Activated CD8-positive, alpha-beta memory T cell treated with anti-CD3 and anti-CD28 coated beads, Interleukin-2, amount 10 ng/mL, durations not matched to agents 7 days and 5 days (primary cell): ENCODE measurements at places on chromosomes 13 and 19. TPM values are rescaled to one million over a fixed set of nuclear protein-coding genes. Genes with fewer than 3 reads are reported as not detected.

GRCh38 chr13:40345654-40346372, 320.6 kb downstream of the FOXO1 start:
- no peak for DNase-seq
- H3K4me1 ChIP-seq, result no peaks in the 10 kb centered on the region
- H3K36me3 ChIP-seq, result no peaks in the 10 kb centered on the region
- H3K4me3 ChIP-seq, result no peak overlapping the region
- H3K27me3 ChIP-seq, result no peaks in the 10 kb centered on the region
- H3K27ac ChIP-seq, result no peak overlapping the region

DNA sequence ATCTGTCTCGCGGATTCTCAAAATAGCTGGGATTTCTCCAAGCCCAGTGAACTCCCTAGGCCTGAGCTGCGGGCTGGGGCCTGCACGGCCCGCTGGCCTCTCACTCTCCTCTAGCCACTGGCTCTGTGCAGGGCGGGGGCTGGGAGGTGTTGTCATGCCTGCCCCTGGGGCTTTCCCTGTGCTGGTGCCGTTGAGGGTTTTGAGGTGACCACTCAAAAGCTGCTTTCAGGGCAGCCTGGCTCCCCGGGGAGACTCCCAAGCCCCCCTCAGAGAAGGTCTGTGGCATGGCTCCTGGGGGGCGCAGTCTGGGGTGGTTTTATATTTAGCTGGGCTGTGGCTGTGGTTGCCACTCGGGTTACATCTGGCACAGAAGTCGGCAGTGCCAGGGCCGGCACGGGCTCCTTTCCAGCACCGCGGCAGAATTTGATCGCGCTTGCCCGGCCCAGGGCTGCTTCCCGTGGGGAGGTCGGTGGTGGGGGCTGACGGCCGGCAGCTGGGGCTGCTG, 10.0 kb downstream of the NDUFB7 start:
- H3K4me3 ChIP-seq, result no peak overlapping the region
- H3K36me3 ChIP-seq, result peaks cover 4% of the 10 kb centered on the region
- no peak overlapping the region for H3K27ac ChIP-seq
- H3K27me3 ChIP-seq, result no peaks in the 10 kb centered on the region
- peaks cover 19% of the 10 kb centered on the region for H3K4me1 ChIP-seq

GRCh38 chr13:50406831-50407230, 391.6 kb downstream of the KCNRG start:
- H3K27me3 ChIP-seq, result peaks cover 12% of the 10 kb centered on the region
- DNase-seq, result no peak

Gene SBK3
- total RNA-seq, result not detected

DNA sequence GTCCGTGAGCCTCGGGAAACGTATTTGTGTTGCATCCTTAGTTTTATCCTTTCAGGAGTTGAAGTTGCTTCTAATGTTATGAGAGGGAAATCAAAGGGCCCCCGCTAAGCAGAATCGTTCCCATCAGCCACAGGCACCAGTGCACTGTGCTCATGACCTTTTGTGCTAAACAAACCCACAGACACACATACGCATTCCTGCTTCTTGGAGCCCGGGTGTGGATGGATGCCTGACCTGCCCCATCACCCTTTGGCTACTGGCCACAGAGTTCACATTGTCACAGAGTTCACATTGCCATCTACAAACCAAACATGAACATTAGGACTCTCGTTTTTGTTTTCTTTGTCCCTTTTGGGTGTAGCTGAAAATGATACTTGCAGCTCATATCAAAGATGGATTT, 47.2 kb downstream of the CHST8 start:
- H3K36me3 ChIP-seq, result no peaks in the 10 kb centered on the region
- DNase-seq, result peak; percentile 4
- H3K27me3 ChIP-seq, result no peaks in the 10 kb centered on the region
- no peaks in the 10 kb centered on the region for H3K4me1 ChIP-seq

DNA sequence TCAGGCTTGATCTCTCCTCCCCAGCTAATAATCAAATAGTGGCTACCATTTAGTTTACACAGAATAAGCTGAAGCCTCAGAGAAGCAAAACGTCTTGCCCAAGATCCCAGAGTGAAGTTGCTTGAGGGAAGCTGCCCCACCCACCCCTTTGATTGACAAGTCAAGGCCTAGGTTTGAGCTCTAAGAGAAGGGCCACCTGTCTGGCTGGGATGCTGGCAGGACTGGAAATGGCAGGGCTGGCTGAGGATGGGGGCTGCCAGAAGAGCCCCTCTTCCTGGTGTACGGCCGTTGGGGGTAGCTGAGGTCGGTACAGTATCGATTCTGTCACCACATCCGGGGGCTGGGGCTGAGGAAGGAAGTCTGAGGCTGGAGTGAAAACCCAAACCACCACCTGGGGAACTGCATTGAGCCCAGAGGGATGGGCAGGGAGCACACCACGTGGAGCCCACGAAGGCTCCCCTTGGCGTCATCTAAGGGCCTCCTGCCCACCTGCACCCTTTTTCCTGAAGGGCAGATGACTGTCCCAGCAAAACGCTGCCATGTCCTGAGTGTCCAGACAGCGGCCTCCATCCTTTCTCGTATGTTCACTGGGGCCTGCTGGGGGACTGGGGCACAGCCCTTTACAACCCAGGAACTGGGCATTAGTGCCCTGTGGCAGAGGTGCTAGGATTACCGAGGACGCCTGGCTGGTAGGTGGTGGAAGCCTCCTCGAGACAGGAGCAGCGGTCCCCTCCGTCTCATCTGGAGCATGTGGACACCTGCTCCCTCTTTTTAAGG, 1.4 kb upstream of the PRKD2 start:
- peaks cover 34% of the 10 kb centered on the region for H3K36me3 ChIP-seq
- peak; percentile 91 for DNase-seq
- peak overlapping the region; percentile 96 for H3K27ac ChIP-seq
- peak overlapping the region; percentile 95 for H3K4me3 ChIP-seq
- H3K4me1 ChIP-seq, result peaks cover 37% of the 10 kb centered on the region
